ENCODE measurements at places on chromosomes 7 and 10.

- DNase-seq, result no peak
These were observed 11.1 kb downstream of the PKD1L1 start for GRCh38 chr7:47937065-47937687.

DNA sequence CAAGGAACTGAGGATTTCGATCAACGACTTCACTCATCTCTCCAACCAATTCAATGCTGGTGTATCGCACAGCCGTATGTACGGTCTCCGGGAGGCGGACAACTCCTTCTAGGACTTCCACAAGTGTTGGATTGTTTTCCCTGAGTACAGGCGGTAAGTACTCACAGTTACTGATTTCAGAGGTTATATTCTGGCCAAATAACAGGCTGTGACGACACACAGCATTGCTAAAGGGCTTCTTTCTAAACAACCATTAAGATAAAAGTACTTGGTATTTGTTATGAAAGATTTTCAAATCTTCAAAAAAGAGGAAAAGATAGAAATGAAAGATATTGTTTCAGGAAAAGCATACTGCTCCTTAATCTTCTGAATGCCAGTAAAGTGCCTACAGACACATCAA is 52.2 kb downstream of the IRF5 start:
- no peak for DNase-seq

DNA sequence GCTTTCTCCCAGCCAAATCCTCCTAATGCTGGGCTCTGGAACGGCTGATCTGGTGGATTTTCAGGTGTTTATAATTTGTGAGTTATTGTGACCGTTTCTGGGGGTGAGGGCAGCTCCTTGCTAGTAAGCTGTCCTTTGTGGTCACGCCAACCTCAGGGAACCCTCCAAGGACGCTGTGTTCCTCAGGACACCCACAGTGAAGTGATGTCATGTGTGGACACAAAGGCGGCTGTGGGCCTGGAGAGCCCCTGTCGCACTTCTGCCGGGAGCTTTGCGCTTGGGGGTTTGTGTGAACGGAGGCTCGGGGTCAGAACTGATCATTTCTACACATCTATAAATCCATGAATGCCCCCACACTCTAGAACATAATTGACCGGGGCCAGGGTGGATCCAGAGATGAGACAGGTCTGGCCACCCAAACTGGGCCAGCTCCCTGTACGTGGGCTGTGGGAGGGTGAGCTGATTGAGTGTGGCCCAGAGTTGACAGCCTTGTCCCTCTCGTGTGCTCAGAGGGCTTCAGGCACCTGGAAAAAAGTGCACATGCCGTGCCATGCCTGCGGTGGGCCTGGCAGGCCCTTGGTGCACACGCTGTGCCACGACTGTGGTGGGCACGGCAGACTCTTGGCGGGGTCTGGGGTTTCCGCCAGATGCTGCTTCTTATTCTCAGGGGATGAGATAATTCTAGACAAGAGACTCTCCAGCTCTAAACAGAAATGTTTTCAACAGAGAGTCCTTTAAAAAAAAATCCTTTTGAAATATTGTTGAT is 130.2 kb downstream of the VIPR2 start:
- no peak for DNase-seq

DNA sequence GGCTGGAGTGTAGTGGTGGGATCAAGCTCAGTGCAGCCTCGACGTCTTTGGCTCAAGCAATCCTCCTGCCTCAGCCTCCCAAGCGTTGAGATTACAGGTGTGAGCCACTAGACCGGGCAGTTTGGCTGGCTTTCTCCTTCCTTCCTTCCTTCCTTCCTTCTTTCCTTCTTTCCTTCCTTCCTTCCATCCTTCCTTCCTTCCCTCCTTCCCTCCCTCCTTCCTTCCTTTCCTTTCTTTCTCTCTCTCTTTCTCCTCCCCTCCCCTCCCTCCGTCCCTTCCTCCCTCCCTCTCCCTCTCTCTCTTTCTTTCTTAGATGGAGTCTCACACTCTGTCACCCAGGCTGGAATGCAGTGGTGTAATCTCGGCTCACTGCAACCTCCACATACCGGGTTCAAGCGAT is 7.6 kb upstream of the VPS37D start:
- DNase-seq, result no peak

GRCh38 chr7:148852272-148852671 is 31.8 kb downstream of the EZH2 start:
- no peak for DNase-seq

GRCh38 chr10:21197838-21198237 is 300.7 kb upstream of the NEBL start:
- no peak for DNase-seq

DNA sequence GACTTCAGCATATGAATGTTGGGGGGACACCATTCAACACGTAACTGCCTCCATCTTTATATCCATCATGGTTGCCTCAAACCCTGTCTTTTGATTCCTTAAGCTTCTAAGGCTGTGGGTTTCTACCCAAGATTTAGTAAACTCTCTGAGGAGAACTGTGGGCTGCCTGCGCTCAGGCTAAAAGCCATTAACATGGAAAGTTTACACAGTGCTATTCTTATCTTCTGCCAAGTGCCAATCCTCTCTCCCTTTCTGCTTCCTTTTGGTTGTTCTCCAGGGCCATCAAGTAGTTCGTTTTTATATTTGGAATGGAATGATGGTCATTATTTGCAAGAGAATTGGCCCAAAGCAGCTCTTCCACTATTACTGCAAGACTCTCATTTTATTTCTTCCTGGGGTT is 97.3 kb upstream of the KLF14 start:
- no peak for DNase-seq

DNA sequence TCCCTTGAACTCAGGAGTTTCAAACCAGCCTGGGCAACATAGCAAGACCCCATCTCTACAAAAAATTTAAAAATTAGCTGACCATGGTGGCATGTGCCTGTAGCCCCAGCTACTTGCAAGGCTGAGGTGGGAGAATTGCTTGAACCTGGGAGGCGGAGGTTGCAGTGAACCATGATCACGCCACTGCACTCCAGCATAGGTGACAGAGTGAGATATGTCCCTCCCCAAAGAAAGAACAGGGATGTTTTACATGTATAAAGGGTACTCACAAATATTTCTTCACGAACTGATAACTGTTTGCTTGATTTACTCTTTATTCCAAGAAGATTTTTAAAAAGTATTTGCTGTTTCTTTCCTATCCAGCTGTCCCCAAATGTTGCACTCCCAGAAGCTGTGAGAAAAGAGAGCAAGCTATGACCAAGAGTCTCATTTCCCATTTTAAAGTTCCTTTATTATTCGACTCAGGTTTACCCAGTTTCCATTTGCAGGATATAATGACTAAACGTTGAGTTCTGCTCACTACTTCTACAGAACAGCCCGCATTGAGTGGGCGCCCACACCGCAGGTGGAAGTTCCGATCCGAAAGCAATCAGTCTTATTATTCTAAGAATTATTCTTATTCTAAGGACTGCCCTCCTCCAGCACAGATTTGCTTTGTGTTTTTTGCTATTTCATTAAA is 90.7 kb downstream of the APBB1IP start:
- DNase-seq, result no peak

- DNase-seq, result peak; percentile 65
These were observed 67.6 kb upstream of the CTNNA3 start for GRCh38 chr10:67763499-67764011.

- no peak for DNase-seq
These were observed 32.5 kb downstream of the MXI1 start for GRCh38 chr10:110239892-110240291.

- DNase-seq, result no peak
These were observed 132.3 kb upstream of the ANK3 start for GRCh38 chr10:60521974-60522405.

DNA sequence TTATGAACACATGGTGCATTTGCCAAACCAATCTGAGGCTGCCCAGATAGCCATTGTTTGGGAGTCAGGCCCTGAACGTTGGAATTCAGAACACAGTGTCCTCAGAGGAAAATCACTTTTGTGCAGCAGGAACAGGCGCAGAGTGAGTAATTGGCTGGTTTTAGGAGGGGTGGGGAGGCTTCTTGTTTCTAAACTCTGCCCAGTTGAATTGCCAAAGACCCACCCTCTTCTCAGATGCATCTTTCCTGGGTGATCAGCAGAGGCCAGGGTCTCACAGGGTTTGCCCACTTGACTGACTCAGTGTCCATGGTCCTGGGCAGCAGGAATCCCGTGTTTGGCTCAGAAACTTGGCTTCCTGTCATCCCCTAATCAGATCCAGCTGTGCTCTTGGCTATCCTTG is 24.3 kb downstream of the PRLHR start:
- no peak for DNase-seq

GRCh38 chr7:30525429-30525828 is 20.8 kb upstream of the GGCT start:
- DNase-seq, result no peak

GRCh38 chr7:33075818-33076518 is 13.4 kb upstream of the NT5C3A start:
- DNase-seq, result no peak

- no peak for DNase-seq
These were observed 55.8 kb downstream of the PTN start for GRCh38 chr7:137287651-137288258.

DNA sequence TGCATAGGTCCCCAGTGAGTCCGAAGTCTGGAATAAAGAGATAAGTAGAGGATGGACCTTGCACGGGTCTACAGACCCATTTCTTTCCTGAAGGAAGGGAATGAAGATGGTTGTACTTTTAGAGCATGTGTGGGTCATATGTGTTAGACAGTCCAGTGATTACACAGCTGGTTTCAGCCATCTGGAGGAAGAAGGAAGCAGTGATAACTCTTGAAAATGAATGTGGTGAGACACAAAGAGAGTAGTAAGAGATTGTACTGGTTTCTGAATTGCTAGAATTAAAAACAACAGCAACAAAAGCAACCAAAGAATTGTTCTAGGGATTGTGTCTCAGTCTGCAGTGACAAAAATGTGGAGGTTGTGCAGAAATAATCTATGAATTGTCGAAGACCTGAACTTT is 258.9 kb downstream of the SUGCT start:
- DNase-seq, result no peak

DNA sequence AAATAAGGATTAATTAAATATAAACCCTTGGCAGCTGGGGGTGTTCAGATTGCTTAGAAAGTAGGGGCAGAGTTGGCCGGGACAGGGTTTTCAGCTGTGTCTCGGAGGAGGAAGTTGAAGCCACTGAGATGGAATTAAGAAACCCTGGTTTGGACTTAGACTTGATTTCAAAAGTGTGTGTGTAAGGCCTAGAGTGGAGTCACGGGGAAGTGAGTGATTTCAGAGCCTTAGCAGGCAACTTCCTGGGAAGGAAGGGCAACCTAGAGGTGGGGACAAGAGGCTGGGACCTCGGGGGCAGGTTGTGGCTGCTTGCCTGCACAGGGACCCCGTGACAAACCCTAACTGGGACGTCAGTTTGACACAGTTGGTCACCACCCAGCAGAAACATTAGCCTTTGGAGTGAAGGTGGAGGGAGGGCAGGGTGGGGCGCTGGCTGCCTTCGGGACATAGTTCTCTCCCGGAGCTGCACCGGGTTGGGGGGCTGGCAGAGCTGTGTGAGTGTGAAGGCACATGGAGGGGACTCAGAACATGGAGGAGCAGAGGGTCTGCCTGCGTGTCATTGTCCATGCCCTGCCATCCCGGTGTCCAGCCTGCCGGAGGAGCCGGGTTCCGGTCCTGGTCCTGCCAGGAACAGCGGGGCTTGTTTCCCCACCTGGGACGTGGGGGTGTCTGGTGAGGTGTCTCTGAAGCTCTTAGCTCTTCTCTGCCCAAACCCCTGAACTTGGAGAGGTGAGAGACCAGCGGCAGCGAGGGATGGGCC is 1.8 kb downstream of the BRI3 start:
- no peak for DNase-seq

- no peak for DNase-seq
These were observed 327.4 kb downstream of the RPS24 start for GRCh38 chr10:78361031-78361430.

DNA sequence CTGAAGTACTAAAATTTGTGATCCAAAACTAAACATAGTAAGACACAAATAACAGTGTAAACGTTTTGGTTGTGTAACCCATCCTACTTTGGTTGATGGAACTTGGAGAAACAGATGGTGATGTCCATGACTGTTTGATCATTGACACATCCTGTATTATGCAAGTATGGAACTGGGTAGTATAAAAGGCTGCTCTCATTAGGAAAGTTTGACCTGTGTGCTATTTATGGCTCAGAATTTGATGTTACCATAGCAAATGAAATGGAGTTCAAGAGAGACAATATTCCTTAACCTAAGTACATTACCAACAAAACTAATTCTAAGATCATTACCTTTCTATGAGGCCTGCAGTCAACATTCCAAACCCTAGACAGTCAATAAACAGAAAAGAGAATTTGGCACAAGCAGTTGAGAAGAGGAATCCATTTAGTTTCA is 39.9 kb downstream of the DKK1 start:
- no peak for DNase-seq

DNA sequence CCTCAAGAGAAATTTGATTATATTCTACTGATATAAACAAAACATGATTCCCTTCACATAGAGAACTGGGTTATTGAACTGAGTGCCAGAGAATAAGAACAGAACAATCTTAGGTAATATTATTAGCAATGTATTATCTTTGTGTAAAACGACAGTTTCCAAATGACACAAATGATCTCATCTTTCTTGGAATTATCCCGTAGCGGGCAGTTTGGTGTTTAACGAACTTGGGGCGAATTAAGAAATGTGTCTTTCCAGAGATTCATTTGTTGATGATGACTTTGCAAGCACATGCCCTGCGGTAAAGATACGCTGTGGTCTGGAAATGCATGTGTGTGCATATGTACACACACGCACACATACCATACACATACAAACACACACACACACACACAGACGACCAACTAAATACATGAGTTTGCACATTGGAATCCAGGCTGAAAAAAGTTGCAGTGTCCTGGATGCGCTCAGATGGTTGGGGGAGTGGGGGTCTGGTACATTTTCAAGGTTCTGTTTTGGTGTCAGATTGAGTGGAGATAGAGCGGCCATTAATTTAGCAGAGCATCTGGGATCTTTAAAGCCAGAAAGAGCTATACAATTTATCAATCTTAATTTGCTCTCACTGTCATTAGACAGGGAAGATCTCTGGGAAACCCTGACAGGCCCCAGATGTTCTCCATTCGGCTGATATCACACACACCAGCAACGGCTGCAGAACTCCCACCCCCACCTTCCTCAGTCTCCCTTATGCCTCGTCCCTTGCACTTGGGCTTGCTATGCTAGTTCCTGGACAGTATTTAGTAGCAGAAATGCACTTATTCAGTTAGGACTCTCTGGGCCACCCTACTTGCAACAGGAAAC is 112.4 kb upstream of the FAM171A1 start:
- no peak for DNase-seq

Measured in stimulated activated CD4-positive, alpha-beta T cell treated with anti-CD3 and anti-CD28 coated beads, Interleukin-15, amount 100 ng/mL, for 1 hour (primary cell).